ENCODE measurements at places on chromosomes 16 and 17. TPM values are rescaled to one million over a fixed set of nuclear protein-coding genes. Genes with fewer than 3 reads are reported as not detected.

- no peak for DNase-seq
These were observed 8.9 kb downstream of the LDAF1 start for GRCh38 chr16:21167360-21167759.

DNA sequence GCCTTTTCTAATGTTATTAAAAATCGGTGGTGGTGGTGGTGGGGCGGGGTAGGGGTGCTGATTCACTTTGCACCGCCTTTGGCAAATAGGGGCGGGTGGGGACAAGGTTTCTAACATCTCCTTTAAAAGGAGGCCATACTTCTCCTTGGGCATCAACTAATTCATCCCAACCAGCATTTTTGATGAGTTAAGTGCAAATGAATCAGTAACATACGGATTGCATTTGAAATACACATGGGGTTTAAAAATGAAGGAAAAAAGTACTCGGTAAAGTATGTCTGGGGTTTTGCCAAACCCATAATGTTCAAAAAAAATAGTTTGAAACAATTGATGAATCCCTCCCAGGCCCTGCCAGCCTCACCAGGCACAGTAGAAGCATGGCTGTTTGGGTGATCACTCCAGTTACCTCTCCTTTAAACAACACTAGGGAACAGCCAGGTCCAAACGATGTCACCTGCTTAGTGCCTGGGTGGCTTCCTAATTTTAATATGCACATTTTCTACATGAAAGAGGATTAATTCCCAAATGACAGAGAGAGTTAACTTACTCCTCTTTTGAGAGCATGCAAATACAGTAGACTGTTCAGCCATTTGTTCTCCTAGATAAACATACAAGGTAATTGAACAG lies 107.2 kb downstream of the ANKFN1 start:
- DNase-seq: no peak

- no peak for DNase-seq
These were observed 249.7 kb upstream of the C16orf82 start for GRCh38 chr16:26816885-26817571.

DNA sequence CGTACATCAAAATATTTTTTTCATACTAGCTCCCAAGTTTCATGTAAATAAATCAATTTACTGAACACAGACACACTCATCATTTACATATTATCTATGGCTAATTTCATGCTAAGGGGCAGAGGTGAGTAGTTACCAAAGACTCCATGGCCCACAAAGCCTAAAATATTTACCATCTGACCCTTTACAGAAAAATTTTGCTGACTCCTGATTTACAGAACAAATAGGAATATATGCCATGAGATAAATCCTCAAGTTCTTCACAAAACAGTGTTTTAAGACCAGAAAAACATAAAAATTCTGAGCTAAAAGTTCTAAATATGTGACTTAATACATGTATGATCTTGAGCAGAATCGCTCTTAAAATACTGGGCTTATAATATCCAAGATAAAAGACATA lies 36.6 kb upstream of the PHLPP2 start:
- no peak for DNase-seq

DNA sequence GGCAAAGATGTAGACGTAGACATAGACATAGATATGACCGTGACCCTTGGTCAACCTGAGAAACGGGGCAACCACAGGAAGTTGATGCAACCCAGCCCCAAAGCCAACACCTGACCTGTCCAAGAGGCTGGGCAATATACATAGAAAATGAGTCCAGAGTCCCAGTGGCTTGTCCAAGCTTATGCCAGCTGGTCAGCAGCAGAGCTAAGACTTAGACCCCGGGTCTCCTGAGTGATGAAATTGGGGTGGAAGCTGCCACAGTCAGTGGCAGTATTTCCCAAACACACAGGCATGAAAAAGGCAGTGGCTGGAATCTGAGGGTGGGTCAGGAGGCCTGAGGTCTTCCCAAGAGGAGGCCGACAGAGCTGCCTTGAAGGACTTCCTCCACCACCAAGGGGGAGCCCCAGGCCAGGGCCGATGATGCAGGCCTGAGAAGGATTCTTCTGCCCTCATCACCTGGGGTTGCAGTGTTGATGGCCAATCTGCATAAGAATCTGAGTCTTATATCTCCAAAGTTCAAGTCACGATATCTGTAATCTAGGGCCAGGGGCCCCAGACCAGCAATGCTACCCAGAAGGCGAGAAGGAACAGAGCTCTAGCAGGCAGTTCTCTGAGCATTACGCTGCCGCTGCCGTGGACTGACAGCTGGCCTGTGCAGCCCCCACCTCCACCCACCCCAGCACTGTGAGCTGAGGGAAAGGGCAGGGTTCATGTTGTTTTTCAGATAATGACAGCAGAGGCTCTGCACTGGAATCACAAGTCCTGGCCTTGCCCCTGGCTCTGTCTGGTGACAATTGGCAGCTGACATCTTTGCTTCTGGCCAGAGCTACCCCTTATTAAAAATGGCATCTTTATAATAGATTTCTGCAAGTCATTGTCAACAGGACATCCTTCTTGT lies 72.7 kb downstream of the GNAO1 start:
- DNase-seq: no peak

DNA sequence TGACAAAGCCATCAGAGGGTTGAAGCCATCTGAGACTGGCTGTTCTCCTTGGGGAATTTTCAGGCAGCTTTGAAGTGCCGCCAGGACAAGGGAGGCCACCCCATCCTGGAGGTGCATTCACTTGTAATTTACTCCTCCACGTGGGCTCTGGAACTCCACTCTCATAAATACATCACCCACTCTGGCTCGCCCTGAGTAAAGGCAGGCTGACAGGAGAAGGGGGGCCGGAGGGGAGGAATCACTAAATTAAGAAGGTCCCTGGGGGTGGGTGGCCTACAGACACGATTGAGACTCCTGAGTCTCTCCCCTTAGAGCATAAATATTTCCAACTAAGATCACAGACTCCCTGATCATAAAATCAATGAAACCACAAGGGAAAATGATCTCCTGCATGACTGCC lies 56.3 kb upstream of the HNF1B start:
- no peak for DNase-seq

GRCh38 chr16:3356118-3356517 lies 429 bp downstream of the OR2C1 start:
- no peak for DNase-seq

DNA sequence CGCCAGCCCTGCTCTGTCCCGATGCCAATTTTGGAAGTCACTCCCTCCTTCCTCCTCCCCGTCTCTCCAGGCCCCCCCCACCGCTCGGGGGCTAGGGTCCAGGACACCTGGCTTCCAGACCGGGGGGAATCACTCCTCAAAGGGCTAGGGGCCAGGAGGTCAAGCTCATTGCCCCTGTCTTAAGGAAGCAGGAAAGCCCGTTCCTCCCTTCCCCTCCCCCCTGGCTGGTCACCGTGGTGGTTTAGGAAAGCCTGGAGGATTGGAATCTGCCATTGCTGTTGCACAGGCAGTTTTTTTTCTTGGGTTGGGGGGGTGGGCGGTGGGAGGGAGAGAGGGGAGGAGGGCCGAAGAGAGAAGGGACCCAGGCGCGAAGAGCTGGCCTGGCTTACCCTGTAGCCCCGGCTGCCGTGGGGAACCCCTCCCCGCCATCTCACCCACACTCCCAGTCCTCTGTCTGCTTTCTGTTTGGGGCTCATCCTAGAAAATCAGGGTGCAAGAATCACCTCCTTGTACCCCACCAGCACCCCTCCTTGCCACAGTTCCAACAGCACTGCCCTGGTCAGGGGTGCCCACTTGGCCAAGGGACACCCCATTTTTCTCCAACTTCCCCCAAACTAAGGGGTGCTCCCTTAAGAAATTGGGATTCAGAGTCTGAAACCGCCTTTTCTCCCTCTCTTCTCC lies 2.9 kb upstream of the BCL6B start:
- no peak for DNase-seq

DNA sequence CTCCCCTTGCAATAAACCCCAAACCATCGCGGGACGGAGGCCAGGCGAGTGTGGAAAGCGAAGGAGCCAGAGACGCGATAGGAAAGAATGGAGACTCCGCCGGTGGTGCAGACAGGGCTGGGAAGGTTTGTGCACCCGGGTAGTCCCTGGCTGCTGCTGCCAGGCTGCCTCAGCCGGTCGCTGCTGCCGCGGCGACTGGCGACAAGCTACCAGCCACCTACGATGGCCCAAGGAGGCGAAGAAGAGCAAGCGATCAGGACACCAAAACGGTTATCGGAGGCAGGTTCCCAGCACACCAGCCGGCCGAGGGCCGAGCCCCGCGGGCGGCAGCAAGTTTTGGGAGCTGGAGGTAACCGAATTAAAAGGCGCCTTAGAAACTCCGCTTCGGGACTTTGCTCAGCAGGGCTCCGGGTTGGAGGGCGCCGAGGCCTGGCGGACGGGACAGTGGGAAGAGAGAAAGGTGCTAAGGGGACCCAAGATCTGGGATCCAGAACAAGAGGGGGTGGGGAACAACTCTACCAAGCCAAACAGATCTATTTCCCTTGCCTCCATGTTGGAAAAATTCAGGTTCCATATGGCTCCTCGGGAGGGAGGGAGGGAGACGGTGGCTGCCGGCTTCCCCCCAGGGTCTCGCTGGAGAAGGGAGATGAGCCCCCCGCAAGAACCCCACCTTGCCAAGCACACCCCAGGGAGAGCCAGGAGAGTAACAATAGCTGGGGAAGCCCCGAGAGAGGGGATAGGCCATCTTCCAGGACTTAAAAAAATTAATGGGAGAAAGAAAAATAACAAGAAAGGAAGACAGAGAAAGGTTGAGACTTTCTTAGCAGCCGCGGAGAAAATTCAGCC lies 9.7 kb upstream of the HOXB2 start:
- no peak for DNase-seq

GRCh38 chr16:56048425-56049105 lies 142.7 kb upstream of the GNAO1 start:
- no peak for DNase-seq

GRCh38 chr17:57284583-57284982 lies 28.3 kb downstream of the MSI2 start:
- no peak for DNase-seq

GRCh38 chr16:50252082-50252611 lies 14.2 kb upstream of the ADCY7 start:
- no peak for DNase-seq

DNA sequence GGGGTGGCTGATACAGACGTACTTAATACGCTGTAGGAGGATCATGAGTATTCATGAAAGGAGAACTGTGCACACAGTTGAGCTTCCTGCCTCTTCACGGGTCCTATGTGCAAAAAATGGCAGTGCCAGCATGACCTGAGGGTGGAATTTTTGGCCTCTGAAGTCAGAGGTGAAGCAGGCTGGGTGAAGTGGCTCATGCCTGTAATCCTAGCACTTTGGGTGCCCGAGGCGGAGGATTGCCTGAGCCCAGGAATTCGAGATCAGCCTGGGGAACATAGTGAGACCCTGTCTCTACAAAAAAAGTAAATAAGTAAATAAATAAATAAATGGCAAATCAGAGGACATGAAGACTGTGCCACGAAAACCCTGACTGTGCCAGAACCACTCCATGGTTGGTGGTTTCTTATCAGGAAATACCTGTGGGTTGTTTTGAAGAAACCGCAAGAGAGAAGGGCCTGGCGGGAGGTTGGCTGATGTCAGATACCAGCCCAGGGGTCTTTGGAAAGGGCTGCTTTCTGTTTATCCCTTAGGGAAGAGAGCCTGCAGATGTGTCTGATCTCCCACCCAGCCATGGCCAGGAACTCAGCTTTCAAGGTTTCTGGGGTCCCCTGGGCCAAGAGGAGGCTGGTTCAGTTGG lies 3.4 kb downstream of the ASPSCR1 start:
- DNase-seq: no peak

- peak; percentile 36 for DNase-seq
These were observed at the start of gene CCL3 for GRCh38 chr17:36089888-36090836. TSS of gene CCL3 (minus strand) at chr17:36090143. CDS start at chr17:36090058, 85 bp downstream.

Gene WNT9B
- total RNA-seq: not detected

Gene GLIS2
- 0.14 TPM for total RNA-seq

Gene EPX
- total RNA-seq: not detected

Gene CDIP1
- 42.1 TPM for total RNA-seq

Gene KRTAP9-4
- total RNA-seq: not detected

Gene NPIPB2
- 18.3 TPM for total RNA-seq

Gene NOS2
- 0.09 TPM for total RNA-seq

Gene CD79B
- 17.0 TPM for total RNA-seq

Gene SAMD14
- 0.19 TPM for total RNA-seq
